ENCODE measurements at places on chromosomes 7 and 10.

DNA sequence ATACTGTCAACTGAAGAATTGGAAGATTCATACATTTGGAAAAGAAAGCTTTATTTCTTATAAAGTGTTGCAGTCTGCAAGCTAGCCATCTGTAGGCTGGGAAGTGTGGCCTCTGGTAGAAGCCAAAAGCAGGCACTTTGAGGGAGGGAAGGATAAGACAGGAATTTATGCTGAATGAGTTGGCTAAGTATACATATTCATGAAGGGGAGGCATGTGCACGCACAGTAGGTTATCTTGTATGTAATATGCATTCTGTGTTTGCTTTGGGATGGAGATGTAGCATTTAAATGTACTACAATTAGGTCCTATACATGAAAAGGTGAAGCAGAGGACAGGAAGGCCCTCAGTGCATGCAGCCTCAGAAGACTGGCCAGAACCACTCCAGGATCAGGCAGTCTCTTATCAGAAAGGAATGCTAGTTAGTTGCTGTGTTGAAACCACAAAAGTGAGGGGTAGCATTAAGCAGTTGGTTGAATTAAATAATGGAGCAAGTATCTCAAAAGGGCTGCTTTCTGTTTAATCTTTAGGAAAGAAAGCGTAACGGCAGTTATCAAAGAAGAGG is 40.9 kb downstream of the MYO3A start:
- DNase-seq, result no peak

DNA sequence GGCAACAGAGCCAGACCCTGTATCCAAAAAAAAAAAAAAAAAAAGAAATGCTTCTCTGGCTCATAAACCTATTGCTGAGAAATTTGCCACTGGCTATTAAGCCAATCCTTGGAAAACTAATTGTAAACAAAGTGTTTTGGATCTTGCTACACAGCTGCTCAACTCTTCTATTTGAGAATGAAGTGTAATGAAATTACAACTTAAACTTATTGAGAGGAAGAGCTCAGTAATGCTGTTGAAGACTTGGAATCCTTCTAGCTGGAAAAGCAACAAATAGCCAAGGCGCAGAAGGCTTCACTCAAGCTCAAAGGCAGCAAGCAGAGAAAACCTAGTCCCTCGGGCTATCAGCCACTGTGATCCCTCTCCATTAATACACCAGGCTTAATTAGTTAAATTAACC is 99.6 kb upstream of the ZNF438 start:
- no peak for DNase-seq

DNA sequence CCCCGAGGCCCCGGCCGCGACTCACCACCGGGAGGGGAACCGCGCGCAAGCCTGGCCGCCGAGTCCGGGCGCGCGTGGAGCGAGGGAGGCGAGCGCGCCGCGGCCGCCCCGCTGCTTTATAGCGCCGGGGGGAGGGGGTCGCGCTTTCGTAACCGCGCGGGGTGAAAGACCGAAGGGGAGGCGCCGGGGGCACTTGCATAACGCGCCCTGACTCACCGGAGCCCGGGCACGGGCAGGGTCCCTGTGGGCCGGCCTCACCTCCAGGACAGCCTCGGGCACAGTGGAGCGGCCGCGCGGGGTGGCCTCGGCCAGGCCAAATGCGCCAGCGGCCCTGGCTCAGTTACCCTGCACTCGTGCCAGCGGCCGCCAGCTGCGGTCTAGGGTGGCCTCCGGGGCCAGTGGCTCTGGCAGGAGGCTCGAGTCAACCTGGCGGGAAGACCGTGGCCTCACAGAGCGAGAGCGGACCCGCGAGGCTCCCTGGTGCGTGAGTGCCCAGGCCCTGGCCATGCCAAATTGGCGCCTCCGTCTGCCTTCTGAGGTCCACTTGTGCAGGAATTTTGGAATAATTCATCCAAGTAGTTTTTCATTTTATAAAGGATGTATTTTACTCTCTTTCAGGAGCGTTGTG is at the start of gene RBP4:
RBP4 (minus strand) TSS at position 90 of the 628 bp plus-strand sequence. CDS start 207 bp downstream, outside the sequence.
- DNase-seq, result peak; percentile 71

- no peak for DNase-seq
Measured at GRCh38 chr7:31958226-31958625, 112.0 kb downstream of the PDE1C start.

DNA sequence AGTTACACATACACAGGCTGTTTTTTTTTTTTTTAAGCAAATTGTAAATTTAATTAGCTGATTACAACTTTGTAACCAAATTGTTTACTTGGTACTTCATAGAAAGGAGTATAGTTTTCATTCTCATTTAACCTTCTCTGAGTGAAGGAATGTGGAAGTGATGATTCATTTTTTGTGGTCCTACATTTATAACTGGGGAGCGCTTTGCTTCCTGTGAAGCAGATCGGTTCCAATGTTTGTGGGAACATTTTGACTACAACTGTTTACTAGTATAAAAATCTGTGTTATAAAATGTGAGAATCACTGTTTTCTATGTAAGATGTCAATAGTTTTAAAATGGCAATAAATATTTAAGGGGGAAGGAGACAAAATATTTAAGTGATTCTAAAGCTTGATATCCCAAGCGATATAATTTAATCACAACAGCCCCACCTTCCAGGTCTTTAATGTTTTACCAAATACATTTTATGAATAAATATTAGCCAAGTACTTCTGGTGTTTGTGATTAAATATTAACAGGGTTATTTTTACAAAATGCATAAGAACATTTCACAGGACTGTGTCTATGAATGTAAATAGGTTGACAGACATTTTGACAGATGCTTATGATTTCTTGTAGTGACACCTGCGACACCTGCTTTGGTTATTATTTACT is 57.1 kb downstream of the NXPH1 start:
- no peak for DNase-seq

GRCh38 chr7:131238347-131238931 is 89.2 kb upstream of the MKLN1 start:
- DNase-seq, result no peak

- peak; percentile 20 for DNase-seq
Measured at GRCh38 chr10:117374506-117375359, 507 bp downstream of the PDZD8 start.

- DNase-seq, result no peak
Measured at GRCh38 chr7:6121141-6121540, 90.0 kb downstream of the ANKRD61 start.

DNA sequence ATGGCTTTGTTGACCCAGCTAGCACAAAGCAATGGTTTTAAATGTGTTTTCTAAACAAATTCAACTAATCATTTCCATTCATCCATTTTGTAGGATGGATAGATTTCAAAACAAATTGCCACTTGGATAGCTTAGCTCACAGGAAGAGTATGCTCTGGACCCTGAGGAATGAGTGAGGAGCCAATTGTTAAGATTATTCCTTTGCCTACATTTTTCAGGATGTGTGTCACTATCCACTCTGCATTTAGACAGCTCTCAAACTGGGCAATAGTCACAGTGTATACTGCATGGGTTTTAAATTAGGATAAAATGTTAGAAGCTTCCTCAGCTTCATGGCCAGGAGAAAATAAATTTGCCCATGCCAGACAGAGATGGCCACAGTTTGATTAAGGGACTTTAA is 605.6 kb upstream of the TEX47 start:
- no peak for DNase-seq

- no peak for DNase-seq
Measured at GRCh38 chr10:42113158-42113450, 525.3 kb downstream of the ZNF33B start.

GRCh38 chr10:33153968-33154327 is 180.5 kb downstream of the NRP1 start:
- no peak for DNase-seq

DNA sequence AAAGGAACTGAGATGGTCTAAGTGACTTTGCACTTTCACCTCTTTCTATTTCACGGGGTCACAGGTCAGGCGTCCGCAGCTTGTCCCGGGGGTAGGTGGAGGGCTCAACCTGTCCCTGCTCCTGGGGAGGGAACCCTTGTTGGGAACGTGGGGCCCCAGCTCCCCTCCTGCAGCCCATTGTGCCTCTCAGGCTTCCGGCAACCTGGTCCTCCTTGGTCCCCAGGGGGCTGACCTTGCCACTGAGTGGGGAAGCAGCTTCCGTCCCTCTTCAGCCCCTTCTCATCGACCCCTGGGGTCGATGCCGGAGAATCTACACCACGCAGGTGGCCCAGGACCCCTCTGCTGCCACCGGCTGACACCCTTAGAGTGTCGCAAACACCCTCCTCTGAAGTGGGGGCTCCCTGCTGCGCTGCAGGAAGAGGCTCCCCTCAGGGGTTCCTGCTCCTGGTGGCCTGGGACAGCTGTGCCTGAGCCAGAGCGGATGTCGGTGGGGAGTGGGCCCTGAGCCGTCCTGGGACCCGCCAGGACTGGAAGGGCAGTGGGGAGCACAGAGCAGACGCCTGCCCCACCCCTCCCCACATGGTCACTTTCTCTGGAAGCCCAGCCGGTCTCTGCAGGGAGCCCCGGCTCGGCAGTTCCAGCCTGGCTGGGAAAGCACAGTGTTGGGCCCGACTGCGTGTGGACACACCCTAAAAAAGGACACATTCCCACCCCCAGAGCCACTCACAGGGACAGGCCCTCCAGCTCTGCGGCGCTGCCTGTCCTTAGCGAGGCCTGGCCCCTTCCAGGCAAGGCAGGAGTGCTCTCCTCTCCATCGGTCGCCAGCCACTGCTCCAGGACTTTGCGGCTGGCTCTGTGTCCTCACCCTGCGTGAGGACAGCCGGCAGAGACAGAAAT is 357.5 kb upstream of the SHH start:
- no peak for DNase-seq

GRCh38 chr7:18513343-18513742 is 17.8 kb downstream of the HDAC9 start:
- DNase-seq, result no peak

DNA sequence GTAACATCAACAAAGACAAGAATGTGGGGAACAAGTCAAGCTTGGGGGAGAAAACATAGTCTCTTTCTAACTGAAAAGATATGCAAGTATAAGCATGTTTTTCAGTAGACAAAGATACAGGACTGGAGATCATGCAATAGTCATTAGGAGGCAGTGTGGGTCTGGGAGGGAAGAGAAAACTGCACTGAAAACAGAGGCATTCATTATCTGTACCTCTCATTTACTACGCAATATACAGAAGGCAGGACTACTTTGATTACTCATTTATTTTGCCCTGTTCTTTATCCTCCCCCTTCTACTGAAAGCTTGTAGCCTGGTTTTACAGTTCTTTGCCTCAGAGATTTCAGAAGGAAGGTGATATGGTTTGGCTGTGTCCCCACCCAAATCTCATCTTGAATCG is 341.2 kb downstream of the CRPPA start:
- no peak for DNase-seq

DNA sequence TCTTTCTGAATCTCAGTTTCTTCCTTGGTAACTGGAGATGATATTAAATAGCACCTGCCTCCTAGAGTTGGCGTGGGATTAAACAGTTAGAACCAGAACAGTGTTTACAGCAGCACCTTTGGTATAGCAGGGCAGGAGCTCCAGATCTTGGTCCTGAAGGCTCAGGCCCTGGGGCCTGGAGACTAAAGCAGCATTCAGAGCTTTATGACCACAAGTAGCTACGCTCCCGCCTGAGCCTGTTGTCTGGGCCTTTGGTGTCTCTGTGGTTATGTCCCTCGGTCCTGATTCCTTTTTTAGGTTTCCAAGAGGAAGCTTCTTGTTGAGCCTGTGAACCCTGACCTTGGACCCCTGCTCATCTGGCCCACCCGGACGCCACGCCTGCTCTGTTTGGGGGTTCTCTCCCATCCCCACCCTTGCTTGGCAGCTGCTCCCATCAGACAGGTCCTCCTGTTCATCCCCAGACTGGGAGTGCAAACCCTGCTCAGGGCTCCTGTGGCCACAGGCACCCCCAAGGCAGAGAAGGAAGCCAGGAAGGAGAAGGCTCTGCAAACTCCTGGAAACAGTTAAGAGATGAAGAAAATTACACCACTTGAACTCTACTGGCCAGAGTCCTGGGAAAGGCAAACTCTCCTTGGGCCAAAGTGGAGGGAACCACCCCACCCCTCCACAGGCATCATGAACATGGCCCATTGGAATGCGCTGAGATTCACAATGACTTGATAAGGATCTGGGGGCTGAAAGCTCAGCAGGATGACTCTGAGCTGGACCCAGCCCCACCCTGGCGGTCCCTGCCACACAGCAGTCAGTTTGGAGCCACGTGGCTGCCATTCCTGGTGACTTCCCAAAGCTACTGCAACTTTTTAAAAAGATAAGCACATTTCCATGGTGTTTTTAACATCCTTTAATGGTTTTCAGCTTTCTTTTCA is 50.1 kb upstream of the TMEM72 start:
- peak; percentile 63 for DNase-seq

DNA sequence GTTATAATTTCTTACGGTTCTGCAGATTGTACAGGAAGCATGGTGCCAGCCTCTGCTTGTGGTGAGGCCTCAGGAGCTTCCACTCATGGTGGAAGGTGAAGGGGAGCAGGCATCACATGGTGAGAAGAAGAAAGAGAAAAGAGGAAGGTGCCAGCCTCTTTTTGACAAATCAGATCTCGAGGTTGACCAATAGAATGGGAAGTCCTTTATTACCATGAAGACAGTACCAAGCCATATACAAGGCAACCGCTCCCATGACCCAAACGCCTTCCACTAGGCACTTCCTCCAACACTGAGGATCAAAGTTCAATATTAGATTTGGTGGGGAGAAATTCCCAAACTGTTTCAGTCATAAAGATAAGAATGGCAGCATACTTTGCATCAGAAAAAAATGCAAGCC is 502.8 kb downstream of the GLRX3 start:
- no peak for DNase-seq

DNA sequence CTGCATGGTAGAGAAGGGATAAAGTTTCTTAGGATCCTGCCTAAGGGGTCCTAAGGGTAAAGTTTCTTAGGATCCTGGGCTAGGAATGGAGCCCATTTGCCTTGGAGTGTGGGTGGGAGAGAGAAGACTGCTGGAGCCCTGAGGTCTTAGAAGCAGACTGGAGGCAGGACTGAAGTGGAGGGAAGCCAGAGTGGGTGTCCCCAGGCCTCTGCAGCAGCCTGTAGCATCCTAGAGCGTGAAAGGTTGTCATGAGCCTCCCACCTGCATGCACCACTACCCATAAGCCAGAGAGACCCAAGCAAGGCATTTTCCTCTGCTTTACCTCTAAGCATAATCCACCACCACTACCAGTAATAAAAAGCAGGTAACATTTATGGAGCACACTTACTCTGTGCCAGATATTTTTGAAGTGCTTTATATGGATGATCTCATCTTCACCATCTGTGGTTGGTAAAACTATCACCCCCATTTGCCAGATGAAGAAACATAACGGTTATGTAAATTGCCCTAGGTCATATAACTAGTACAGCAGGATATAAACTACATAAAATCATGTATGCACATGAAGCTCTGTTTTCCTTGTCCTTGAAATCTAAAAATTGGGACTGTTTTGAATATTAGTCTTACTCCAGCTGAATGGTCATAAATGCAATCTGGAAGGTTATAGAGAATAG is 103.5 kb upstream of the CCDC6 start:
- DNase-seq, result no peak
